ENCODE measurements at places on chromosomes 3 and 15.

- DNase-seq: no peak
These were observed 7.3 kb downstream of the B3GNT5 start for GRCh38 chr3:183260167-183260904.

- DNase-seq: no peak
These were observed 89.7 kb downstream of the ULK4 start for GRCh38 chr3:41872157-41872556.

DNA sequence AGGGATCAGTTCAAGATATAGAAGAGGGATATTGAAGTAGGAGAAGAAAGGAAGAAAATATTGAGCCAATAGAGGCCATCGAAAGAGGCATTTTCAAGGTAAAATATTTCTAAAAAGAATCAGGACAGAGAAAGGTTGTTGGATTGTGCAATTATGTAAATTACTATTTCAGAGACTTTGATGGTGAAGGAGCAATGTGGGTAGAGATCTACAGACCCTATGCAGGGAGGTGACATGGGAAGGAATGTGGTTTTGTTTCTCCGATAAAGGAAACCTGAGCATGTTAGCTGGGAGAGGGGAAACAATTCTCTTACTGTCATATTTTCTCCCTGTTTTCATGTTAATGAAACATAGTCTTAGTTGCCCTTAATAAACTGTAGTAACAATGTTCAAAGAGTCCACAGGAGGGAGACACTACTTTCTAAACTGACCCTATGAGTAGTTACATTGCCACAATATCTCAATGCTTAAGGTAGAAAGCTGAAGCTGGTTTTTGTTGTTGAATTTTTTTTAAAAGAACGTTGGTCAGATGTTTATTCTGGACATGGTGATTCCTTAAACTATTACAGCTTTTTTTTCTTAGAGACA, 133.3 kb downstream of the GRM7 start:
- DNase-seq: no peak

GRCh38 chr3:50166620-50167019, 11.5 kb downstream of the SEMA3F start:
- DNase-seq: no peak

GRCh38 chr3:121894301-121894990, at the start of gene SLC15A2:
SLC15A2 (plus strand) TSS chr3:121894401; CDS start chr3:121894477, 76 bp downstream.
- no peak for DNase-seq

GRCh38 chr15:33852570-33852969, 115.7 kb upstream of the CHRM5 start:
- DNase-seq: no peak

- no peak for DNase-seq
These were observed 25.5 kb downstream of the SETD5 start for GRCh38 chr3:9422712-9423424.

DNA sequence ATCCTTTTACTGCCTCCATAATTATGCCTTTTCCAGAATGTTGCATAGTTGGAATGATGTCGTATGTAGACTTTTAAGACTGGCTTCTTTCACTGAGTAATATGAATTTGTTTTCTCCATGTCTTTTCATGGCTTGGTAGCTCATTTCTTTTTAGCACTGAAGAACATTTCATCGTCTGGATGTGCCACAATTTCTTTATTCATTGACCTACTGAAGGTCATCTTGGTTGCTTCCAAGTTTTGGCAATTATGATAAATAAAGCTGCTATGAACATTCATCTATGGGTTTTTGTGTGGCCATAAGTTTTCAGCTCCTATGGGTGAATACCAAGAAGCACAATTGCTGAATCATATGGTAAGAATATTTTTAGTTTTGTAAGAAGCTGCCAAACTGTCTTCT, 23.2 kb upstream of the RARRES1 start:
- DNase-seq: no peak

DNA sequence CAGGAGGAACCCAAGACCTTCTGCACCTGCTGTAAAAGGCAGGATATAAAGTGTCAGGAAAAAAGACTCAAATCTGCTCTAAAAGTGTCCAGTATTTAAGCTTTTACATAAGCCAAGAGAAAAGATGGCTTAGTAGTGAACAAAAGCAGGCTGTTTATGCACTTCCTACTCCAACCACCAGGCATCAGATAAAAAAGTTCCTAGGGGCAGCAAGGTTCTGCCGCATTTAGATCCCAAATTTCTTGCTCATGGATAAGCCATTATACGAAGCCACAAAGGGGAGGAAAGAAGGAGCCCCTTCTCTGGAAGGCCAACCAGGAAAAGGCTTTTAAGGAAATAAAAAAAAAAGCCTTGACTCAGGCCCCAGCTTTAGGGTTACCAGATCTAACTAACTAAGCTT, 10.6 kb upstream of the SLC9C1 start:
- no peak for DNase-seq

- DNase-seq: no peak
These were observed 1248.9 kb upstream of the EPHA6 start for GRCh38 chr3:95565502-95565901.

DNA sequence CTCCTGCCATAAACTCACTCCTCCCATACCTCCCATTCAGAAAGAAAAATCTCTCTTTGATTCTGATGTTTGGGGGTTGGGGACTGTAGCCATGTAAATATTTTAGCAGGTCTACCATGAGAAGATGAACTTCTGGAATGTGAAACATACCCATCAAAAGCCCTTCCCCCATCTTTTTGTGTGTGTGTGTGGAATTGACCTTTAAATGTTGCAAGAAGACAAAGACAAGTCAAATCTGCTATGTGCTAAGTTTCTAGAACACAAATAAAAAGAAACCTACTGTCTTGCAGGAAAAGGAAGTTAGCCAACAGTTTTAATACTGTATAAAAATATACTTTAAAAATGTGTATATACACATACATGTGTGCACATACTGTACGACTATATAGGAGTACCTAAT, 29.7 kb upstream of the USP50 start:
- DNase-seq: no peak

DNA sequence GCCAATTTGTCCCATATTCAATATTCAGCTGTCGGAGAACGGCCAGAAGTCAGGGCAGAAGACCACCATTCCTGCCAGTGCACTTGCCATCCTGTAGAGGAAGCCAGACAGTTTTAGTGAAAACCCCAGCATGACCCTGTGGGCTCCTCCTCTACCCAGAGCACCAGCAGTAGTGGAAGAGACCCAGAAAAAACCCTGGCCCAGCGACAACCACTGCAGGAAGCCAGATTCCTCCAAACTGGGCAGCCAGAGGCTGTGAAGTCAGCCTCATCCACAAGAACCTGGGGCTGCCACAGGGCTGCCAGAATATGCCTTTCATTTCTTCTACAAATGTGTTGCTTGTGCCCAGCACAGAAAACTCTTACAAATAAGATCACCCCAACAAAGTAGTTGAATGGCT, 67.3 kb downstream of the HMCES start:
- DNase-seq: no peak

- DNase-seq: no peak
These were observed 78.1 kb upstream of the PRICKLE2 start for GRCh38 chr3:64303401-64303800.

DNA sequence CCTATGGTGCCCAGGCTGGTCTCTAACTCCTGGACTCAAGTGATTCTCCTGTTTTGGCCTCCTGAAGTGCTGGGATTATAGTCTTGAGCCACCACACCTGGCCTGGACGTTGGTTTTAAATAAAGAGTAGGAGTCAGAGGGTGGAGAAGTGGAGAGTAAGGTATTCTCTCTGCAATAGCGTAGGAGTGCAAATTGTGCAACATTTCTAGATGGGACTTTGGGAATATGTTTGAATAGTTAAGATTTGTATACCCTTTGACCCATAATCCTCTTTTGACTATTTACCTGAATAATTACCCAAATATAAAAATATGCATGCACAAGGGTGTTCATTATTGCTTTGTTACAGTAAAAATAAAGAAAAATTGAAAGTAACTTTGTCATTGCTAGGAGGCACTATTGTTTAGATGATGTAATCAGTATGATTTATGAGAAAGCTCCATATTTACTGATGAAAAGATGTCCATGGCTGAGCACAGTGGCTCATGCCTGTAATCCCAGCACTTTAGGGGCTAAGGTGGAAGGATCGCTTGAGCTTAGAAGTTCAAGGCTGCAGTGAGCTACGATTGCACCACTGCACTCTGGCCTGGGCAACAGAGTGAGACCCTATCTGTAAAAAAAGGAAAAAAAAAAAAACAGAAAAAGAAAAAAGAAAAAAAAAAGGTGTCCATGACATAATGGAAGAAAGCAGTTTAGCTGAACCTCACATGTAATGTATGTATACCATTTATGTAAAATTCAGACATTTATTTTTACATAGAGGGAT, 15.1 kb upstream of the XYLB start:
- no peak for DNase-seq

DNA sequence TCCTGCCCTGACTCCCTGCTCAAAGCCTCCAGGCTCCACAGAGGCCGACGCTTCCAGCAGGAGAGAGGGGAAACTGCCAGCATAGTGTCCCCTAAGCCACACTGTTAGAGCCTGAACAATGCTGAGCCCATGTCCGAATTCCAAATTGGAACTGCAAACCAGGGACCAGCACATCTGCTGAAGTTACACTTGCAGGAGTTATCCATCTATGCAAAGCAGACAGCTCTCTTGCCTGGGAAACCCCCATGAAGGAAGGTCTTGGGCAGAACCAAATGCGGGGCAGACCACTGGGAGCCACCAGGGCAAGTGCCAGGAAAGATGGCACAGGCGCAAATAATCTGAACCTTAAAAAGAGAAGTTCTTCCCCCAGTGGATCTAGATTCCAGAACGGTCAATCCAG, 625 bp downstream of the LRRC15 start:
- no peak for DNase-seq

DNA sequence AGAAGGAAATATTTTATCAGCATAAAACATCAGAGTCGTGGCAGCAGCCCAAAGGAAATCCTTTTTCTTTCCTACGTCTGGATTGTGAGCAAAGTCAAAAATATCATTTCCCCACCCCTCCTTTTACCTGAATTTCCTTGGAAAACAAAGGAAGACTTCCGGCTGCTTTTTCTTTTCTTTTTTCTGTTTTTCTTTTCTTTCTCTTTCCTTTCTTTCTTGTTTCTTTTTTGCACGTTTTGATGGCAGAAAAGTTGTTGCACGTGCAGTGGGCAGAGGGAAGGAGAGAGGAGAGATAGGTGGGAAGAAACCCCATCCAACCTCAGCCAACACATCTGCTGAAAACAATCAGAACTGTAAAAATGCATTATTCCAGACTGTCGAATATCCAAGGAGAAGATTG, 544 bp upstream of the MYO1E start:
- DNase-seq: no peak

GRCh38 chr3:187811585-187812250, 66.5 kb upstream of the BCL6 start:
- no peak for DNase-seq

GRCh38 chr3:153180860-153181372, 18.9 kb downstream of the RAP2B start:
- DNase-seq: no peak

DNA sequence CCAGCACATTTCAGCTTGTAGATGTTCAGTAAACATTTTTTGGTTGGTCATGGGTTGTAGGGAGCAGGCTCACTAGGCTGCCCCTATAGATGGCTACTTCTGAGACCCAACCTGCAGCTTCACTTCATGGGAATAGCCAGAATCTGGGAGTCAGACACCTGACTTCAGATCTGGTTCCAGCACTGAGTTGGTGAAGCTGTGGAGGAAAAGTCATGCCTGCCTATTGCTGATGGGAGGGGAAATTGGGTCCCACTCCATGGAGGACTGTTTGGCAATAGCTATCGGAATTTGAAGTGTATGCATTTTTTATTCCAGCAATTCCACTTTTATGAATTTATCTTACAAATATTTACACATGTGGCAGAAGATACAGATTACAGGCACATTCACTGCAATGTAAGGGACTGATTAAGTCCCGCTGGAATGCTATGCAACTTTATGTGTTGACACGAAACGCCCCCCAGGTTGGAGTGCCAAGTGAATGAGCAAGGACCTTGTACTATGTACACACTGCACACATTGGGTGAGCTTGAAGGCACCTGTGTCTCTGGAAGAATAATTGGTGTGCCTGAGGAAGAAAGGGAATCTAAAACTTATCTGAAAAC, 7.8 kb upstream of the CCR1 start:
- no peak for DNase-seq

DNA sequence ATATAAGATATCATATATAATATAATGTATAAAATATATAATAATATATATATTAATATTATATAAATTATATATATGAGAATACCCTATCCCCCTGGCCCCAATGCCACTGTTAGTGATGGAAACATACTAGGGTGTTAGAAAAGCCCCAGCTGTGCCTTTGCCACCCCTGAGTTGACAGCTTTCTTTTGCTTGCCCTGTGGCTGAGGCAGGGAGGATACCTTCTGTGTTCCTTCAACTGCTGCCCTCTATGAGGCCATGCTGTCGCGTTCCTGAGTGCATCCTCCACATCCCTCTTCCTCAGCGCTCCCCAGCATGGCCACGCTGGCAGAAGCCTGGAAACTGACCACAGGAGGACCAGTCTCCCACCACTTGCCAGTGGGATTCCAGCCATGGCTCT, 26.3 kb downstream of the FAN1 start:
- no peak for DNase-seq

DNA sequence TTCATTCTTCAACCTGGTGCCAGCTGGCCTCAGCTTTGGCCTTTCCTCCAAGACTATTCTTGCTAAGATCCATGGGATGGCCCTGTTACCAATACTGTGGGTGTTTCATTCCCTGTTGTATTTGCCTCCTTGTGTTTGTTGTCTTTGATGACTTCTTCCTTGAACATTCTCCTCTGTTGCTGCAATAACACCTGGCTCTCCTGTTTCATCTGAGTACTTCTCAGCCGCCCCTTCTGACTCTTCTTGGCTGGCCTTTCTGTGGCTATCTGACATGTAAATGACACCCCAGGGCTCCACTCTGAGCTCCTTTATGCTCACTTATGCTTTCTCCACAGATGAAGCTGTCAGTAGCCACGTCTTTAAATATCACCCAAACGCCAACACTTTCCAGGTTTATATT, 302.7 kb upstream of the CHRNA7 start:
- DNase-seq: no peak

DNA sequence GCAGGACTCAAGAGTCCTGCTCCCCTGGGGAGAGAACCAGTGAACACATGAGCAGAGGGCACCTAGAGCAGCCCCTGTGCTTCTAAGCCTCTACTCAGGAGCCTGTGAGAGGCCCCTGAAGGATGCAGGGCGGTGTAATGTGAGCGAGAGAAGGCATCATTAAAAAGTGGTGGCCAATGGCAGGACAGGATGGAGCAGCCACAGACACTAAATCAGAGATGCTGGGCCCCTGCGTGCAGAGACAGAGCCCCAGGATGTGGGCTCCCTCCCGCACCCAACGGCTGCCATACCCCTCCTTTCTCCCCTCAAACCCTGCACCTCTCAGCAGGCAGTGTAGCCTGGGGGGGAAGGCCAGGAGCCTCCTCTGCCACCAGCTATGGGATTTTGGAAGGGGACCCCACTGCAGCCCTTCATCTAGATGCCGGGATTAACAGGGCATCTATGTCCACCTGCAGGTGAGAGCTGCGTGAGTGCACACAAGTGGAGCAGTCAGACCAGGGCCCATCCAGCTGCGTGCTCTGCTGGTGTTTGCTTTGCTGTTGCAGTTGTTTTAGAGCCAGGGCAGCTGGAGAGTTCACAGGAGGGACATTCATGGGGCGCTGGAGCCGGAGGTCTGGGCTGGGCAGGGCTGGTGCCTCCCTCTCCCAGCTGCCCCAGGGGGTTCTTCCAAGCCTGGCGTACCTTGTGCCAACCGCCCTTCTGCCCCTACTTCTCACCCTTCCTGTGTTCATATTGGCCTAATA, 5.1 kb upstream of the IQSEC1 start:
- no peak for DNase-seq

- DNase-seq: no peak
These were observed 119.8 kb downstream of the EPHA3 start for GRCh38 chr3:89227218-89227617.

- no peak for DNase-seq
These were observed 87.0 kb downstream of the ANP32A start for GRCh38 chr15:68733666-68734065.

GRCh38 chr3:128983293-128984069, 10.4 kb downstream of the CFAP92 start:
- DNase-seq: no peak
